ENCODE measurements at places on chromosomes 12 and 14.

- DNase-seq = peak; percentile 72
Observed at GRCh38 chr12:15268927-15269552, 47.8 kb upstream of the RERG start.

- DNase-seq = no peak
Observed at GRCh38 chr12:70150230-70150629, 93.0 kb upstream of the CNOT2 start.

DNA sequence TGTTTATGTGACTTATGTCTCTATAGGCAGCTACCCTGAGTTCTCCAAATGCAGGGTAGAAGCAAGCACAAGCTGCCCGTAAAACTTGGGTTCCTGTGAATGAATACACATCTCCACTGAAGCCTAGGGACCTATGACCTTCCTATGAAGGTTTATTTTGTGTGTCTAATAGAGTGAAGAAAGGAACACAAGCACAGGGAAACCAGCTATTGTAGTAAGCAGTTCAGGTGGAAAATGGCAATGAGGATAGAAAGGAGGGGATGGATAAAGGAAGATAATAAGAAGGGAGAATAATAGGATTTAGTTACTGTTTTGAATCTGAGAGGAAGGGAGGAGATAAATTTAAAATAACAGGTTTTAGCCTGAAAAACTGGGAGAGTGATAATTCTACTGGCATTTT is 2.4 kb downstream of the PFKM start:
- DNase-seq = no peak

- no peak for DNase-seq
Observed at GRCh38 chr14:58572863-58573262, 64.9 kb upstream of the DACT1 start.

GRCh38 chr14:101031186-101031585 is 127.7 kb upstream of the RTL1 start:
- DNase-seq = no peak

DNA sequence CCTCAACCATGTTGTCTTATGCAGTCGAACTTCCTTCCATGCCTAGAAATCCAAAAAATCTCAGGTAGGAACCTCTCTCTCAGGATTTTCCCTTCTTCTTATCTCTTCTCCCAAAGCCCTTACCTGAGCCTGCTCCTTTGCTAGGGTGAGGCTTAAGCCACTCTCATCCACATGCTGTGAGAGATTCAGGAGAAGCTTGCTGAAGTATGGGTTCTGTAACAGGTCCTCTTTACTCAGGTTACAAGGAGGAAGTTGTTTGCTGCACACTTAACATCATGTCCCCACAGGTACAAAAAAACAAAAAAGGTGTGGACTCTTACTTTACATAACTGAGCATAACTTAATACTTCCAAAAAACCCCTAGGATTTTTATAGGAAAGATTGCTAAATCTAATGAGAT is 4.5 kb downstream of the HAUS4 start:
- DNase-seq = no peak

GRCh38 chr12:31492599-31493196 is 98.2 kb downstream of the DENND5B start:
- DNase-seq = peak; percentile 11

DNA sequence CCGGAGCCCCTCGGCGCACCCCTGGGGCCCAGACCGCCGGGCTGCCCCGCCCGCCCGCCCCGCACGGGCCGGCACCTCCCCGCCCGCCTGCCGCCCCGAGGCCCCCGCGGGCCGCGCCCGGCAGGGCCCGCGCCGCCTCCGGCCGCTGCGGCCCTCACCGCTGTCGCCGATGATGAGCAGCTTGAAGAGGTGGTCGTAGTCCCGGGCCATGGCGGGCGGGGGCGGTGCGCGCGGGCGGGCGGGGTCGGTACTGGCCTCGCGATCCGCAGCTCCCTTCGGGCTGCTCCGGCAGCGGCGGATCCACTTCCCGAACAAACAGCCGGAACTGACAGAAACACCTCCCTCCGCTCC is at the start of gene RAB35:
TSS of gene RAB35 (minus strand) at position 313 of the 351 bp plus-strand sequence. CDS start at position 210, 103 bp downstream.
- DNase-seq = no peak

- no peak for DNase-seq
Observed at GRCh38 chr14:100607611-100607956, 20.4 kb upstream of the BEGAIN start.

- DNase-seq = no peak
Observed at GRCh38 chr12:23004473-23005020, 379.6 kb downstream of the ETNK1 start.

- DNase-seq = no peak
Observed at GRCh38 chr14:72845683-72846082, 48.2 kb downstream of the DPF3 start.

DNA sequence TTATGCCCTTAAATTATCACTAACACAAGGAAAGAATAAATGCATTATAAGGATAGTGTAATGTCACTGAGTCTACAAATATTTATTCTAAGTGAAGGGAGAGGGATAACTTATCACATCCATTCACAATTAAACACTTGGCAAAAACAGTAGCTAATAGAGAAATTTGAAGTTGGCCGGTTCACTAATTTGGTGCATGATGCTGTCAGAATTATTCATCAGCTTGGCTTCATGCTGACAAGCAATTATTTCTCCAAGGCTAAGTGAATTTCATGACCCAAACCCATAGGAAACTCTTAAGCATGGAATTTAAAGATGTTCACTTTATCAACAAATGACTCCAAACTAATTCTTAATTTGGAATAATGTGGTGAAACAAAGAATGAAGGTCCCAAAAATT is 25.0 kb upstream of the NR1H4 start:
- no peak for DNase-seq

- DNase-seq = no peak
Observed at GRCh38 chr12:54019924-54020590, 8.2 kb upstream of the HOXC6 start.

DNA sequence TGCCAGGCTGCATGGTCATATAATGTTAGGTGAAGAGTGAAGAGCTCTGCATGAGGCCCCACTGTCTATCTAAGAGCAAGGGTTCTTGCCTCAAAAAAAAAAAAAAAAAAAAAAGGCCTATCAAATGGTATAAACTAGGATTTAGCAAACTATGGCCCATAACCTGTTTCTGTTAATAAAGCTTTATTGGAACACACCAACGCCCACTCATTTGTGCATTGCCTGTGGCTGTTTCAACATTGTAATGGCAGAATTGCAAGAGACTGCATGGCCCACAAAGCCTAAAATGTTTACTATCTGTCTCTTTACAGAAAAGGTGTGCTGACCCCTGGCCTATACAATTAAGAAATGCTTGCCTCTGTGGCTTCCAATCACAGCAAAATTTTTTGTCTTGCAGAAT is 12.8 kb downstream of the PLEKHG7 start:
- no peak for DNase-seq

DNA sequence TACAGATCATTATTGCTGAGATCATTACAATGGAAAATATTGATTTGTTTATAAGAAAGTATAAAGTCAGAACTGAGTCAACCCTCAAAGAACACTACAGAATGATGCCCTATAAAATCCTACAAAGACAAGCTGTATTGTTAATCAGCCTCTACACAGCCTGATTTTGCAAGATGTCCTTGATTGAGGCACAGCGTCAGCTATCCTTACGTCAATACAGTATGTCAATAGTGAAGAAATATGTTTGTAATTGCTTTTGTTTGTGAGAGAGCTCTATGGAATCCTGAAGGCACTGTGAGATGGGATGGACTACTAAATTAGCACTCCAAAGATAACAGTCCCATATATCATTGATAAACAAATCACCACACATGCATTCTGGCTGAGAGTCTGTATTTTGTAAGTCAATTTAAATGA is 70.7 kb downstream of the RASSF9 start:
- DNase-seq = no peak

- no peak for DNase-seq
Observed at GRCh38 chr14:24982472-24983155, 67.3 kb downstream of the STXBP6 start.

GRCh38 chr12:108635997-108636808 is 2.5 kb upstream of the SELPLG start:
- DNase-seq = no peak

GRCh38 chr12:40762072-40762471 is 69.8 kb downstream of the CNTN1 start:
- no peak for DNase-seq

DNA sequence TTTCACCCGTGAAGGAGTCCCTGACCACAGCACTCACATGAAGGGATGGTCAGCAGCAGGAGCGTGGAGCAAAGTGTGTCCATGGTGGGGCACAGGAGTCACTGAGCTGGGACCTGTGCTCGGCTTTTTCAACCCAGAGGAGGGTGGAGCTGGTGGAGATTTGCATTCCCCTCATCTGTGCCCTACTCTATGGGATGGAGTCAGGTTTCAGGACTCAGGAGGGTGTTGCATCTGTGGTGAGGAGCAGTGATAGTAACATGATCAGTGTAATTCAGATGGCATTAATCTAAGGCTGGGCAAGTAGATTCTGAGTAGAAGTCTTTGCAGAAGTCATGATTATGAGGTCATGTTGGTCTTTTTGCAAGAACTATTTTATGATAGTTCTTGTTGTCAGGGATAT is 511.9 kb downstream of the TMEM121 start:
- no peak for DNase-seq

DNA sequence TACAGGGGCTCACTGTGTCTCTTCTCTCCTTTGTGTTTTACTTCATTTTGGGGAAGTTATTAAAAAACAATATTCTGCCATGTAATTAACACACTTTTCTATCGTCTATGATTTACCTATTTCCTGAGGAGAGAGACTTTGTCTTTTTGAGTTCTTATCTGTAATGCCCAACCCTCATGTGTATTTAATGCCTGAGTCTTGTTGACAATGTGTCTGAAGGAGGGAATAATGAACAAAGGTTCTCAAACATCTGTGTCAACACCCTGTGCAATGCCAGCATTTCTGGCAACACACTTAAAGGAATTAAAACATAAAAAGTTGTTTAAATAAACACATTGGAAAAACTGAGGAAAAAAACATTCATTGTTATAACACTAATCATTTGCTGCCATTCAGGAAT is 147.1 kb downstream of the SLC15A5 start:
- DNase-seq = no peak

DNA sequence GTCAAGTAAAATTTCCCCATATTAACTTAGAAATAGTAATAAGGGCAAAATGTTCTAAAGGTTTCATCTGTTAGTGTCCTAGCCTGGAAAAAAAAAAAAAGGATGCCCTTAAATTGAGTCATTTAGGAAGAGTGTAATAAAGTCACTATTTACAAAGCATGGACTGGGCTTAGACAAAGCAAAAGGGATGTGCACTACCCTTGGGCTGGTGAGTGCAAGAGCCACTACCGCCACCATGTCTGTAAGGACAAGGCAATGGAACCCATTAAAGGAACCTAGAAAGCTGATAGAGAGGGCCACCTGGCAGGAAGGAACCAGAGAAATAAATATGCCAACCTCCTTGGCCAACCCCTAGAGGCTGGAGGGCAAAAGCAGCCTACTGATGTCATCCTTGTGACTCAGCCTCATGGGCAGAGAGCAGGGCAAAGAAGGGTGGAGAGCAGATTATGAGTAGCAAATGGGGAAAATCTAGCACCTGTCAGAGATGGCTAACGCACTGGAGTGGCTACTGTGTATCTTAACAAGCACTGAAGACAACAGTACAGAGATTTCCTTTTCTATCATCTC is 59.5 kb upstream of the FUT8 start:
- no peak for DNase-seq

DNA sequence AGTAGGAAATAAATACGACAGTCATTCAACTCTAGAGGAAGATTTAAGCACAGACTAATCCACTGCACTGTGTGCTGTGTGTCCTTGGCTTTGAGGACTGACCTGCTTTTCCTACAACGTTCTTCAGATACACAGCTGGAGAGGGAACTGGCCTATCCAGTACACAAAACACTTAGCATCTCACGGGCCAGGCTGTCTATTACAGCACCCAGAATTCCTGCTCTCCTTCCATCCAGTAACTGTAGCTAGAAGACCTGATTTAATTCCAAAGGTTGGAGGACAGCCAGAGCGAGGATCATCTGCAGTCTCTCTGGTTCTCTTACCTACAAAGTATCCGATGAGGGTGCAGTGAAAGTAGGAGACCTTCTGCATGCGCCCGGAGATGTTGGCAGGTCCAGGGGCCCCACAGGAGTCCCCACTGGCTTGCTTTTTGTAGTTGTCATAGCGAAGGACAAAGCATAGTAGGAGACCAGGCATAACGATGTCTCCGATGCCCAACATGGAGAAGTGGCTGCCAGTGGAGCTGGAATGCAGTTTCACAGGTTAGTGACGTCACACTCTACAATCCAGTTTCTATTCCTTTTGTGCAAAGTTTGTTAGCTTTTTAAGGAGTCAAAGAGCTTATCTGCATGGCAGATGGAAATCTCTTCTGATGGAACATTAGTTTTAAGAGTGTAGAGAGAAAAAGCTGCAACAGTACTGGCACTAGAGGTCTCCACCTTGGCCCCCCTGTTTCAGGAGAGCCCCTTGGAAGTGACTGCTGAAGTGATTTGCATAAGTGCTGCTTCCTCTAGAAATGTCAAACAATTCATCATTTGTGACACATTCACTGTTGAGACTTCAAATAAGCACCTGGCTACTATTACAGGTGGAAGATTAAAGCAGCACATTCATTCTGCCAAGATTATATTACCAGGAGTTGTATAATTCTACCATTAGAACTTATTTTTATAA is 41.7 kb downstream of the ACADS start:
- no peak for DNase-seq

DNA sequence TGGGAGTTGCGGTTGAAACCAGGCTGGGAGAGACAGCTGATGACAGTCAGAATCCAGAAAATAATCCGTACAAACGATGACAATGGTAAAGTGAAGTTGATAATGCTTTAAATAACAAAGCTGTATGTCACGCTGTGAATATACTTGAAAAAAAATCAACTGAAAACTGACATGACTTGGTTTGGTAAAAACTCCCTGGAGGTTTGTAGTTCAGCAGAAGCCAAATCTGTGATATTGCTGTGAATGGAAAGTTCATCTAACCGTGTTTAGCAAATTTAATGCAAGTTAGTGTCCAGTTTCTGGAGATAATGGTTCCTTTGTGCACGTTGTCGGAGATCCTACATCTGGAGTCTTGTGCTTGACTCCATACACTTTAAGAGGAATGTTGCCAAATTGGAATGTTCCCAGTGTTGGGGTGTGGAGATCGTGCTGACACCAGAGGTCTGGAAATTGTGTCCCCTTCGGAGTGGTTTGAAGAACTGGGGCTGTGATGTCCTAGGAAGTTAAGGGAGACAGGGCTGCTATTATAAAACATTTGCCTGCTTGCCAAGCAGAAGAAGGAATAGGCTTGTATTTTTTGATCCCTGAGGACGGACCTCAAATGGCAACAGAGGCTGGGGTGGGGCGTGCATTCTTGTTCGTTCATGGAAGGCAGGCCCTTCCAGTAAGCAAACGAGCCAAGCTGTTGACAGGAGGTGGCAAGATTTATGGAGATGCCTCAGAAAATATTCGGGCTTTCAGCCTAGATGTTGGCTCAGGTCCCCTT is 30.6 kb downstream of the PPFIBP1 start:
- DNase-seq = peak; percentile 74

GRCh38 chr12:121964813-121965643 is 46.6 kb downstream of the CFAP251 start:
- peak; percentile 81 for DNase-seq
